AG09319 (cell line): ENCODE measurements at places on chromosomes 12 and 14.

GRCh38 chr14:72451054-72451972 lies 442.6 kb downstream of the DPF3 start:
- no peak for DNase-seq

DNA sequence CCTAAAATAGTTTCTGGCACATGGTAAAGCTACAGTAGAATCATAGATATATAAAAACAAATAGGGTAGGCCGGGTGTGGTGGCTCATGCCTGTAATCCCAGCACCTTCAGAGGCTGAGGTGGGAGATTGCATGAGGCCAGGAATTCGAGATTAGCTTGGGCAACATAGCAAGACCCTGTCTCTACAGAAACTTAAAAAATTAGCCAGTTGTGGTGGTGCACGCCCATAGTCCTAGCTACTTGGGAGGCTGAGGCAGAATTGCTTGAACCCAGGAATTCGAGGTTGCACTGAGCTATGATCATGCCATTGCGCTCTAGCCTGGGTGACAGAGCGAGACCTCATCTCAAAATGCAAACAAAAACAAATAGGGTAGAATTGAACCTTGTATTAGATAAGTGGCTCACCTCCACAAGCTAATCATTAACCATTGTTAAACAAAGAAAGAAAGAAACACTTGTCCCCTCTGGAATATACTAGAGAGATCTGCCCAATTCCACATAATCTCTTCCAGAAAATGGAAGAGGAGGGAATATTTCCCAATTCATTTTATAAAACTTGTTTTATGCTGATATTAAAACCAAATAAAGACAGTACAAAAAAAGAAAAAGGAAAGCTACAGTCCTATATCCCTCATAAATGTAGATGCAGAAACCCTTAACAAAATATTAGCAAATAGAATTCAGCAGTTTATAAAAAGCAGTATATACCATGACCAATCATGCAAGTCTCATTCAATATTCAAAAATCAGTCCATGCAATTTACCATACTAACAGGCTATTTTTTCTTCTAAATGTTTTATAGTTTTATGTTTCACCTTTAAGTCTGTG lies 22.7 kb upstream of the DHRS2 start:
- DNase-seq, result no peak

DNA sequence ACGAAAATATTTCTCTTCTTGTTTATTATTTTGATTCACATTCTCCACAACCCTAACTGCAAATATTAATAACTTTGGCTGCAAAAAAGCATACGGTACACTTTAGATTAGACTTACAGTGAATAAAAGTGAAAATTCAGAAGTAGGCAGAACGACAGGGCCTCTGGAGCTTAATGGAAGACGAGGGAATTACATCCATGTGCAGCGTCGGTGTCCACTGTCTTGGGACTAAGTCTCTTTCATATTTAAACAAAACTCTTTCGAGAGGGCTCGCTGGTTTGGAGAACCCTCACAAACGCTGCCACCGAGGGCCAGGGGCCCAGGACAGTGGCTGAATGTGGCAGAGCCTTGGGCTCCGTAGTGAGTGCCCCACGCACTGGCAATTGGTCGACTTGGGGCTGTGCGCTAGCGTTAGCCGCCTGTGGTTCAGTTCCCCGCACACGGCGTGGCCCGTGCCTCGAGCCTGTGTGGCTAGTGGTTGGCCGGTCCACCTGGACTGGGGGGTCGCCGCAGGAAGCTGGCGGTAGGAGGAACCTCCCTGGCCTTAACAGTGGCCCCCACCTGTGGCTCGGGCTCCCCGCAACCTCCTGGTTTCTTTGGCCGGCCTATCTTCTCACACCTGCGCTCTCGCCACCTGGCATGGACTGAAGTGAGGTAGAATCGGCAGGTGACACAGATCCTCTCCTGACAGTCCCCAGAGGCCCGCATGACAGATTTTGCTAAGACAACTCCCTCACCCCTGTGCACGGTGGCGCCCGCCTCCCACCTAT lies 739 bp upstream of the PAX9 start:
- no peak for DNase-seq

GRCh38 chr12:92442782-92443181 lies 260.0 kb upstream of the PLEKHG7 start:
- DNase-seq, result no peak

- no peak for DNase-seq
Observed at GRCh38 chr14:52067873-52068614, 815 bp downstream of the NID2 start.

DNA sequence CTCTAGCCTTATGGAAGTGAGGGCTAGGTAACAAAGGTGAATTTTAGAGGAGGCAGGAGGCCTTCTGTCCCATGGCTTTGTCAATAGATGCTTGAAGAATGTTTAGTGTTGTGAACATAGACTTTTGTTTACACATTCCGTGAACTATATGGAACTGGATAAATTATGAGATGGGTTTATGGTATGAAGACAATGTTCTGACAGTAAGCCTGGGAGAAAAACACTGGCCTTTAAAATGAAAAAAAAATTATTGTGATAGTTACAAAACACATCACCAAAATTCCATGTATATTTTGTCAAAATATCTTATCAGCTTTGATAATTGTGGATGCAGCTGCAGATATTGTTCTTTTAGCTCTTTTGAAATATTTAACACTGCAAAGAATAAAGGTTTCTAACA lies 251.5 kb upstream of the DCN start:
- no peak for DNase-seq

- DNase-seq, result no peak
Observed at GRCh38 chr12:52440821-52441319, 6.7 kb upstream of the KRT75 start.

- DNase-seq, result no peak
Observed at GRCh38 chr12:122934722-122935121, 31.5 kb downstream of the ABCB9 start.

GRCh38 chr14:97657609-97658008 lies 860.4 kb downstream of the VRK1 start:
- no peak for DNase-seq

DNA sequence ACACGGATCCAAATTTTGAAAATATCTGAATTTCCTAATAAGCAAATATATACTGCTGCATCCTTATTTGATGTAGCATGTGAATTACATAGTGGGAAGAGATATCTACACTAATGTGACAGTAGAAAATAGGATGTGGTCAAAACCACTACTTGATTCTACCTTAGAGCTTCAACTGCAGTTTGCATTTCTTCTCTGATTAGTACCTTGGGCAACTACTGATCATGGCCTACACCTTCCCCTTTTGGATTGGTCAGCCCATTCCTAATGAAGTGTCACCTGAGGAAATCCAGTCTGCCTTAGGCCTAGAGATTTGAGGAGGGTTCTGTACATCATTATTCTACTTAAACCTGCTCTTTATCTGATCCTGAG lies 10.7 kb downstream of the LLPH start:
- no peak for DNase-seq

DNA sequence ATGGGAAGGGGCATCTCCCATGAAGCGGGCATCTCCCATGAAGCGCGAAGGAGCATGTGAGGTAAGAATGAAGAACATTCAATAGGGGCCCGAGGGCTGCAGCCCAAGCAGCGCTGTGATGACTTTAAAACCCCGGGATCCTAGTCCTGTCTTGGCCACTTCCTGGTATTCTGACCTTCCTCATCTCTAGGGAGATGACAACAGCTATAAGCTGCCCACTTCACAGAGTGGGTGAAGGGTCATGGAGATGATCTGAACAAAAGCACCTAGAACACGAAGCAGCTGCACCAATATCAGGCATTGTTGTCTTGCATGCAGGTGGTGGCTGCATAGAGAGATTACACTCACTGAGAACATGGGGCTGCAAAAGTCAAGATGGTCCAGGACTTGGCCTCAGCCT lies 64.5 kb downstream of the SPTB start:
- no peak for DNase-seq

GRCh38 chr12:96397756-96398423 lies 2.3 kb downstream of the CDK17 start:
- DNase-seq, result no peak

- DNase-seq, result no peak
Observed at GRCh38 chr12:76495556-76495955, 64.0 kb downstream of the OSBPL8 start.

GRCh38 chr12:1203735-1204019 lies 212.7 kb downstream of the ERC1 start:
- DNase-seq, result no peak

DNA sequence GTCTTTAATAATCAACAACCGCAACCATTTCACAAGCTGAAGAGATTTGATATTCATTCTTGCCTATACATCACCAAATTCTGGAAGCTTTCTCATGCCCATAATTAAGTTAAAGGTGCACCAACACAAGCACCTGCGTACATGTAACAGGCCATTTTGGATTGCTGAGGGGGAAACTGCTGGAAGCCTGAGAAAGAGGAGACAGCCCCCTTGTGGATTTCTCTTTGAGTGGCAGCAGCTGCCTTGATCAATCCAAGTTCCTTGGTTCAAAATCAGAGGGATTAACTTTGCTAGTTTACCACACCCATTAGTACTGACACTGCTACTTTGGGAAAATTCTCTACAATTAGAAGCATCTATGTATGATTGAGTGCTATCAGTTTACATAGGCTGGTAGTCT lies 321.1 kb downstream of the NOVA1 start:
- DNase-seq, result no peak

DNA sequence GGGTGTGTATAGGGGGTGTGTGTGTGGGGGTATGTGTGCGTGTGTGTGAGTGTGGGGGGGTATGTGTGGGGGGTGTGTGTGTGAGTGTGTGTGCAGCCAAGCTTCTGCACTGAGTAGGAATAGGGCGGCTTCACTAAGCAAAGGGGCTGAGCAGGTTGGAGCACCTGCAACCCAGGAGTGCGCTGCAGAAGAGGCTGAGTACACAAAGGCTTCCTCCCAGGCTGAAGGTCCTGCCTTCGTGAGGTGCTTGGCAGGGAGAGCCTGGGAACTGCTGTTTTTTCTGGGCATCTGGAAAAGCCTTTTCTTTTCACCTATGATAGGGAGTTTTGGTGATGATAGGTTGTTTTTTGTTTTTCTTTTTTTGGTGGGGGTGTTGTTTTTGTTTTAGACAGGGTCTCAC lies 6.0 kb upstream of the NUDT14 start:
- no peak for DNase-seq

DNA sequence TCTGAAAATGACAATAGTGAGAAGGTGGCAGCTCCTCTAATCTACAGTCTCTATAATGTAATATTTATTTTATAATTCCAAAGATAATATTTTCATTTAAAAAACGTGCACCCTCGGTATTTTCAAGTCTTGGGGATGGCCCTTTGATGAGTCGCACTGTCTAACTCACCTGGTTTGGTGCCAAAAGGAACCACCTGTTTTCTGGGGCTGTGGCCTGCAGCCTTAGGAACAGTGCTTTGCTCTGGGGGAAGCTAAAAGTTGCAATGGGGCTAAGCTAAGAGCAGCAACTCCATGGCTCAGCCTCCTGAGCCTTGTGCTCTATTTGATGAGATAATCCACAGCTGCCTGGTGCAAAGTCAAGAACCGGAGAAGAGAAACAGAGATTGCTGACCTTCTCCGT lies 6.4 kb upstream of the ENDOU start:
- no peak for DNase-seq

DNA sequence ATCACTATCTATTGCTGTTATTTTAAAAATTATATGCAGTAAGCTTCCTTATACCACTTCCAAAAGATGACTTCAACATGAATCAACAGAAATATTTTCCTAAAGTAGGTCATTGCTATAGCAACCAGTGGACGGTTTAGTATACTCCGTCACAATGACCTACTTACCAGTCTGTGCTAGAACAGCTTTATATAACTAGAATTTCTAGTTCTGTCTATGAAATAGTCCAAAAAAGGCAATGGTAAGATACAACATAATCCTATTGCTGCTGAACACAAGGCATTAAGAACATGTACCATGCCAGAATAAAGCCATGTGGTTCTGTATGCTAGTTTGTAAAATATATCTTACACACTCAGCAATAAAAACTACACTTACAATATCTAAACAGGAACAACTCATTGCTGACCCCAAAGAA lies 40.7 kb upstream of the MTERF2 start:
- peak; percentile 73 for DNase-seq

DNA sequence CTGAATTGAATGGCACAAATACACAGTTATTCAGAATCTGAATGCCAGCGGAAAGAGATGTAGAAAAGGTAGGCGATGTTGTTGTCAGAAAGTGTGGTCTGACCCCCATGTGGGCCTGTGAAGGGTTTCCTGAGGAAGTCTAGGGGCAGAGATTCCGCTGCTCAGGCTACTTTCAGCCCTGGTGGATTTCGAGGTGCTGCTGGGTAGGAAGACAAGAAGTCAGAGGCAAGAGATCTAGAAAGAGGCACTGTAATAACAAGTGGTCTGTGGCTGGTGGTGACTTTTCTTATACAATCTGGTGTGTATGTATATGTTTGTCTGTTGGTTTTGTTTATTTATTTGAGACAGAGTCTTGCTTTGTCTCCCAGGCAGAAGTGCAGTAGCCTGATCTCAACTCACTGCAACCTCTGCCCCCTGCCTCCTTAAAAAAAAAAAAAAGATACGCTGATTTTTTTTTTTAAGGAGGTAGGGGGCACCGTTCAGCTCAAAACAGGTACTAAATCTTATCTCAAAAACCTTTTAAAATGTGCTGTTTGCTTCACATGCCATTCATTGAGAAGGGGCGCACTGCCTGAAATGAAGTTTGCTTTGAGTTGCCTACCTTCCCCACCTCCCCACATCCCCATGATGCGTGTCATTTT lies 27.1 kb upstream of the MANSC4 start:
- DNase-seq, result no peak

- DNase-seq, result no peak
Observed at GRCh38 chr12:67147447-67147846, 121.7 kb upstream of the CAND1 start.

DNA sequence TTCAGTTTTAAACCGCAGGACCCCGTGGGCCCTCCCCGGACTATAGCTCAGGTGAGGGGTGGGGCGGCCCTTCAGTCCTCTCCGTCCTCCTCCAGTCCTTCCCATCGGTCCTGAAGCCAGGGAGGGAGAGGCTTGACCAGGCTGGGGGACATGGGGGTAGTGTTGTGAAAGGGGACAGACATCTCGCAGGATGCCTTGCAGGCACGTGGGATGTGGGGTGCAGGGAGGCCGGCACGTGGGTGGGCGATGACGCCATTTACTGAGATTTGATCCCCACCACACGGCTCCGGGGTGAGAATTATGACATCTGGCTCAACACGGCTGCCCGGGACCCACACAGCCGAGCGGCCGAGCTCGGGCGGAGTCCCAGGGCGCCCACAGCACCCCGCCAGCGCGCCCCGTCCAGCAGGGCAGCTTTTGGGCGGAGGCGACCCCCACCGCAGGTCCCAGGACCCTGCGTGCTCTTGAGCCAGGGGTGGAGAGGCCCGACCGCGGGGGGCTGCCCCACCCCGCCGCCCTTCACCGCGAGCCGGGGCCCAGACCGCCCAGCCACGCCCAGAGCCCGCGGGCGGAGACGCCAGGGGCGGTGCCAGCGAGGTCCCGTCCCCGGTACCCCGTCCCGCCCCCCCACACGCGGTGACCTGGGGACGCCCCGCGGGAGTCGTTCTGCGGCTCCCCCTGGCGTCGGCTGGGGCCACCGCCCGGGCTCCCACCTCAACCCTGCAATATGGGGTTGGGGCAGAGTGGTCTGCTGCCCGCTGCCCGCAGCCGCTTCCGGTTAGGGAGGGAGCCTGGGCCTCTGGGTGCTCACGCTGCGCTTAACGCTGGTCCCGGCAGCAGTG lies 3.3 kb upstream of the EXOC3L4 start:
- DNase-seq, result no peak

- DNase-seq, result no peak
Observed at GRCh38 chr14:80212023-80212397, 706 bp upstream of the DIO2 start.
